Stimulated activated CD4-positive, alpha-beta T cell treated with anti-CD3 and anti-CD28 coated beads, Interleukin-1b, Interleukin-23, amount 100 ng/mL, for 24 hours (primary cell): ENCODE measurements at places on chromosomes 6 and 20.

DNA sequence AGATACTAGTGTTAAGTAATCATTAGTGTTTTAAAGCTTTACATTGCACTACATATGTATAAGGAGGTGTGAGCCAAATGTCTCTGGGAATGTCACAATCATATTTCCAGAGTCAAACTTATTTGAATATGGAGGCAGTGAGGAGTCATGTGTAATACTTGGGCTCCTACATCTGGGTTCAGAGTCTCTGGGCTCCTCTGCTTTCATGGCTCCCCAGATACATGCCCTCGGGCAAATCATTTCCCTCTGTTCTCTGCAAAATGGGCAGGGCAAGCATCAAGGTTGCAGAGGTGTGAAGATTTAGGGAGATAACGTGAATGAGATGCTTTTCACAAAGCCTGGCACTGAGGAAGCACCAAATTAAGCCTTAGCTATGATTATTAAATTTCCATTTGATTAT lies 138.3 kb upstream of the SGK1 start:
- DNase-seq: no peak

DNA sequence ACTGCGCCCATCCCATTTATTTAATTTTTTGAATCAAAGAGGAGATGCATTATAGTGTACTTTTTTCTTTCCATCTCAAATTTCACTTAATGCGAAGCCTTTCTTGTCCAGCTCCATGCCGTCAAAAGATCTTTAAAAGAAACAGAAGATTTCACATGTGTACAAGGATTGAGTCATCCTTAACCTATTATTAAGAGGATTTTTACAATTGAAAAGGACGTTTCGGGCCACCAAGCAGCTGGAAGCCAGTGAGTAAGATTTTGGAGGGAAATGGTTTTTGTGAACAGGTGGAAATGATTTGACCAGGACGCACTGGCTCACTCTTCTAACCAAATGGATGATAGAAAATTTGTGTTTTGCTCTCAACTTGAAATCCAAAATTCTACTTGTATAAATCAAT lies 15.1 kb upstream of the CCDC170 start:
- DNase-seq: no peak

DNA sequence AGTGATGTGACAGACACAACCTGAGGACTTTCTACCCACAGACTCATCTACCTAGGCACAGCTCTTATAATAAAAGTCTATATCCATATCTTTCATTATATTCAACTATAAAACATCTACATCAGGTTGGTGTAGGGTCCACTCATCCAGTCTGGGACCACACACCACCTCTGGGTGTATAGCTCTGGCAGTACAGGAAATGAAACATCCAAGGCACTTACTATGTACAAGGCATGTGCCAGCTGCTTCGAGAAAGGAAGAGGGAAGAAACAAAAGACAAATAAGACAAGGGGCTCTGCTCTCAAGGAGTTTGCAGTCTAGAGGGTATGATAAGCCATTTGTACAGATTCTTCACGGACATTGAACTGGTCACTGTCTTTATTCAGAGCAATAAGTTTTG lies 18.6 kb downstream of the KIF13A start:
- DNase-seq: no peak

DNA sequence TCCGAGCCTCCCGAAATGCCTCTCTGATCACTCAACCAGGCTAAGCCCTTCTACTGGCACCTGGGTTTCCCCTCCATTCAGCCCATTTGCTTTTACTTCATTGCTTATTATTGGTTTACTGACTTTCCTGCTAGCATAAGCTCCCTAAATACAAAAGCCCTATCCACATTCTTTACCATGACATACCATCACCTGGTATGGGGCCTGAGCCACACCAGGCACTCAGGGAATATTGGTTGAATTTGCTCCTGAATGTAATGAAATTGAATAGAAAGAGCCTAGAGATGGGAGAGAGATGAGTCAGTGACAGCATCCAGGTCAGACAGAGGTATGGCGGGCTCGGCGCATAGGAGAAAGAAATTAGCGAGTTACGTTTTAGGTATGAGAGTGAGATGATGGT lies 120.0 kb downstream of the CD164 start:
- DNase-seq: no peak

DNA sequence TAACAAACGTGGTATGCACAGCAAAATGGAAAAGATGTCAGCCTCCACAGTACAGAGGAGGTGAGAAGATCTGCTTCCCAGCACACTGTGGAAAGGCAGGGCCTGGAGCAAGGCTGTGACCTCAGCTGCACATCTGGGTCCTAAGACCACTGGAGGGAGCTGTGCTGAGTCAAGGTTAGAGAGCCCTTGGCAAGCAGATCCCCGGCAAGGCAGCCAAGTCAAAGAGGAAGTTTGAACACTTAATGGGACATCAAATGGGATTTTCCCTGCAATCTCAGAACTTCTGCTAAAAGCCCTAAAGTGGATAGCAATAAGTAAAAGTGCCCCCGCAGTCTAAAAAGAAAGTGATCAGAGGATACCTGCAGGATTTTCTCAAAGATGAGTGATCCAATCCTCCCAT lies 39.5 kb downstream of the UNC5CL start:
- DNase-seq: no peak

- no peak for DNase-seq
Observed at GRCh38 chr20:24589815-24590177, 120.4 kb downstream of the SYNDIG1 start.

DNA sequence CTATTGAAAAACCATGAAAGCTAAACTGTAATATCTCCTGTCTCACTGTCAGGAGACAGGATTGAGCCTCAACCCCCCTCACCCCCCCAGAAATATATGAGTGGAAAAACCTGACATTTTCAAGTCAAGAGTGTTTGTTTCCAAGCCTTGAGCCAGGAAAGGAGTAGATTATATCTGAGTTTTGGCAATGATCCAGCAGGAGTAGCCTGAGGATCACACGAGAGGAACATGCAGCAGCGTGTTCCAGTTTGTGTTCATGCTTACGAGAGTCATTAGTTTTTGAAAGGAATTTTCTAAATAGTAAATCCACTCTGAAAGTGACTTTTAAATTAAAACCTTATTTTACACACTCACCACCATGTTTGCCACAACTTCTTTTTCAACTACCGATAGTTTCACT lies 15.8 kb downstream of the IL22RA2 start:
- no peak for DNase-seq

DNA sequence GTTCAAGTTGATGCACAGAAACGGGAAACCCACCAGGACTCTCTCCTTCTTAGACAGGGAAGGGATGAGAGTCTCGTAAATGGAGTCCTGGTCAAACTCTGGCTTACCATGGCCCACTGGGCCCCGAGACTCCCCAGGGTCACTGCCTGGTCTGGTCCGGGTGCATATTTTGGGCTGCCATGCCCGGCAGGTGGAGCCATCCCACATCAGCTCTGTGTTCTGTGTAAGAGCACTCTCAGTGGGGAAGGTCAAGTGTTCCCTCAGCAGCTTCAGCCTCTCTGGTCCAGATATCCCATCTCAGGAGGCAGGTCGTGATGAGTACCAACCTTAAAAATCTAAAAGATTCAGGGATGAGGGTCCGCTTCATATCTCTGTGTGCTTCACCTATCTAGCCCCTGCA lies 138.8 kb downstream of the EDN3 start:
- DNase-seq: no peak

DNA sequence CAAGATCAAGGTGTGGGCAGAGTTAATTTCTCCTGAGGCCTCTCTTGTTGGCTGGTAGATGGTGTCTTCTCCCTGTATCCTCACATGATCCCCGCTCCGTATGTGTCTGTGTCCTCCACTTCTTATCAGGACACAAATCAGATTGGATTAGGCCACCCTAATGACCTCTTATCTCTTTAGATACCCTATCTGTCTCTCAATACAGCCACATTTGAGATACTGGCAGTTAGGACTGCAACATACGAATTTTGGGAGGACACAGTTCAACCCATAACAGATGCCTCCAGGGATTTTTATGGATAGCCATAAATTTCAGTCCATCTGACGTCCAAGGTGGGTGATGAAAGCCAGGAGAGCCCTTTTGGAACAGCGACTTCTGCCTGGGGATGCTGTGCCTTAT lies 369.0 kb downstream of the NRN1 start:
- no peak for DNase-seq

DNA sequence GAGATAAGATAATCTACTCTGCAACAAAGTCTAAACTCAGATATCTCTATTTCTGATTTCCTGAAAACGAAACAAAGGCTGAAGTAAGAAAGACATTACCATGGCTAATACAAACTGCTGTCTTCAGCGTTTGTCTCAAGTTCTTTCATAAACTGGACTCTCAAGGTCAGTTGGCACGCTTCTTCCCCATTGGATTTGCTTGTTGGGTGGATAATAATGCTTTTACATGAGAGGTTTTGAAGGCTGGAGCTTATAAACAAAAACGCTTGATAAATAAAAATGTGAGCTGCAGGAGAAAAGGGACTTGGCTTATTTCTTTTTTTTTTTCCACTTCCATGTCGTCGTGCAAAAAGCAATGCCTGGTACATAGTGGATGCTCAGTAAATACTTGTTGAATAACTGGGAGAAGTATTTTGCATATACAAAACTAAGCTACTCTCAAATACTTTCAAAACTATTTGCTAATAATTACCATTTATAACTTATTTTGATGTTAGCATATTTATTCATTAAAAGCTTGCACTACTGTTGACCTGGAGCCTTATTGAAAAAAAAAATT lies 65.7 kb upstream of the EEF1A1 start:
- no peak for DNase-seq

DNA sequence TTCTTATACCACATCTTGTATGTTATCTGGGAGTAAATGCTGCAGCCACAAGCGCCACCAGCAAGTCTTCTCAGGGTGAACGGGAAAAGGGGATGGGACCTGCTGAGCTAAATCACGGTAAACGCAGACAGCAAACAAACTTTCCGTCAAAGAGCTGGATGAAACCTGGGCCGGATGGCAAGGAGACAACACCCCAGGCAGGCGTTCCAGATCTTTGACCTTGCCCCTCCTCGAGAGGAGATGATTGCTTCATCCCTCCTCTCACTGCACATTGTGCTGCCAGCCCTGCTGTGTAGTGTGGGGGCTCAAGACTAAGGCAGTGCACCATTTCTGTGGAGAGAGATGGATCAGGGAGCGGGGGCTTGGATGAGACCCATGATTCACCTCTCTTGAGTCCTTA lies 9.8 kb downstream of the RAET1E start:
- DNase-seq: no peak

DNA sequence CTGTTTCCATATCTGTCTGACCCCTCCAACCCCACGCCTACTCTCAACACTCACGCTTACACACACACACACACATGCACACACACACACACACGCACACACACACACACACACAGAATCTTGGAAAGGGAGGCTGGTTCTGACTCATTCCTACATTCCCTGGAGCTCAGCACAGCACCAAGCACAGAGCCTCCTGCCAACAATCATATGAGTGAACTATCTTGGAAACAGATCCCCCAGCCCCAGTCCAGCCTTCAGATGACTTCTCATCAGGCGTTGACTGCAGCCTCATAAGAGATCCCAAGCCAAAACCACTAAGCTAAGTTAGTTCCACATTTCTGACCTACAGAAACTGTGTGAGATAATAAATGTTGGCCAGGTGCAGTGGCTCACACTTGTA lies 14.1 kb upstream of the HCK start:
- DNase-seq: no peak

- no peak for DNase-seq
Observed at GRCh38 chr20:2762578-2763131, 37.8 kb downstream of the CPXM1 start.

DNA sequence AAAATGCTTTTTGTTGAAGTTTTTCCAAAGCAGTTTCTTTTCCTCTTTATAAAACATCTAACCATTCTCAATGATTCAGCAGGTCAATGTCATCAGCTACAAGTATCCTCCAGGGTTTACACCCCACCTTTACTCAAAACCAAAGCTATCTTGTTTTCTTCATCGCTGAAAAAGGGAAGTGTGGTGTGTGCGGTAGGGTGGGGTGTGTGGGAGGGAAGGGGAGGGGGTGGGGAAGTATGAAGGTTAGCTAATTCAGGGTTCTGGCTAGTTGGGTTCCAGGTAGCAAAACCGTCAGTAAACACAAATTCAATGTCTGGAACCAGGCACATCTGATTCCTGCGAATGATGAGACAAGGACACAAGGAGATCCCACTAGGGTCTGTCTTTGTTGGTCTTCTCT lies 189.6 kb downstream of the GJA10 start:
- DNase-seq: peak; percentile 40

- peak; percentile 57 for DNase-seq
Observed at GRCh38 chr20:35600993-35601973, 14.3 kb upstream of the SPAG4 start.

DNA sequence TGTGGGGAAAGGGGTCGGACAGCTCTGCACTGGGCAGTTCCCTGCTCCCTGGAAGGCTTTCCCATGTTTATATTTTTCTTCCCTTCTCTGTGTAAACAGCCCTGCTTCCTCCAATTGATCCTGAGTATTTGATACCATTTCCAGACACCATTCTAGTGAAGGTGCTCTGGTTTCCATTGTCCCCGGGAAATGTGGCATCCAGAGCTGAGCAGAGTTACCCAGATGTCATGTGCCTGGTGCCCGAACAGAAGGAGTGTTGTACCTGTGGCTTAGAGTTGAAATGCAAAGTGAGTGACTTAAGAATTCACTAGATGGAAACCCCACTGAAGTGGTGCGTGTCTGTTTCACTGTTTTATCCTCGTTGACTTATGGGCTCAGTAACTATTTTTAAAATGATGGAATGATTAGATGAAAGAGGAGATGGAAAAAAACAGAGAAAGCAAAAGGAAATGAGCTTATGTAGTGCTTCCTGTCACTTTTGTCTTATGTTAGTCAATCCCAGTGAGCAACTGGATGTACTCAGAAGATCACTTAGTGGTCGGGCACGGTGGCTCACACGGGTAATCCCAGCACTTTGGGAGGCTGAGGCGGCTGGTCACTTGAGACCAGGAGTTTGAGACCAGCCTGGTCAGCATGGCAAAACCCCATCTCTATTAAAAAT lies 83.8 kb downstream of the SASH1 start:
- no peak for DNase-seq
